Breast epithelium (tissue), 4 donors: ENCODE measurements at places on chromosomes 7 and 10. TPM values are rescaled to one million over a fixed set of nuclear protein-coding genes. Genes with fewer than 3 reads are reported as not detected.
A peak's percentile ranks its signal among the peaks of the same experiment; 100 is the strongest.

The ZNF425 gene
- 2.6 TPM for total RNA-seq

The COL13A1 gene
- 0.80 TPM for total RNA-seq

The PRPS1L1 gene
- total RNA-seq: not detected

The CCDC7 gene
- 46.7 TPM for total RNA-seq

The GRID2IP gene
- total RNA-seq: not detected

The STAG3 gene
- total RNA-seq: 0.80 TPM

The WEE2 gene
- not detected for total RNA-seq

GRCh38 chr7:106057962-106058927 is 53.9 kb downstream of the SYPL1 start:
- no peaks in the 10 kb centered on the region for H3K36me3 ChIP-seq
- peak; percentile 92 for DNase-seq
- H3K27ac ChIP-seq: peak overlapping the region; percentile 52
- peaks cover 13% of the 10 kb centered on the region for H3K4me1 ChIP-seq
- H3K4me3 ChIP-seq: no peak overlapping the region

- H3K4me3 ChIP-seq: no peak overlapping the region
- H3K27me3 ChIP-seq: no peaks in the 10 kb centered on the region
- no peaks in the 10 kb centered on the region for H3K4me1 ChIP-seq
- no peaks in the 10 kb centered on the region for H3K36me3 ChIP-seq
- no peak for DNase-seq
These were observed 51.2 kb downstream of the PRKAG2 start for GRCh38 chr7:151825721-151826120.

DNA sequence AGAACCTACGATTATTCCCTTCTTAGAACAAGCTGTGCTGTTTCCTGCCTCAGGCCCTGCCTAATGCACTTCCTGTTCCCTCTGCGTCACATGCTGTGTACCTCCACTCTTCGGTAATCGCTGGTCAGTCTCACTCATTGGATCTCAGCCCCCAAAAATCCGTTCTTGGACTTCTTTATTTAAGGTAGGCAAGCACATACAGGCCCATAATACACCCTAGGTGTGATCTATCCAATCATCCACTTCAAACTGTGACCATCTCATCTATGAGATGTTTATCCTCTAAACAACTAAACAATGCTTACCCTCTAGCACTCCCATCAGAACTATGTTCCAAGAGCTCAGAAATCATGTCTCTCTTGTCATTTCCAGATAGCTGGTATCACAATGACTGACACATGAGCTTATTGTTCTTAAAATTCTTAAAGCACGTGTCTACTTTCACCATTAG is 83.9 kb downstream of the CADPS2 start:
- H3K27me3 ChIP-seq: no peaks in the 10 kb centered on the region
- H3K4me3 ChIP-seq: no peak overlapping the region
- H3K27ac ChIP-seq: no peak overlapping the region
- no peaks in the 10 kb centered on the region for H3K36me3 ChIP-seq
- no peak for DNase-seq

DNA sequence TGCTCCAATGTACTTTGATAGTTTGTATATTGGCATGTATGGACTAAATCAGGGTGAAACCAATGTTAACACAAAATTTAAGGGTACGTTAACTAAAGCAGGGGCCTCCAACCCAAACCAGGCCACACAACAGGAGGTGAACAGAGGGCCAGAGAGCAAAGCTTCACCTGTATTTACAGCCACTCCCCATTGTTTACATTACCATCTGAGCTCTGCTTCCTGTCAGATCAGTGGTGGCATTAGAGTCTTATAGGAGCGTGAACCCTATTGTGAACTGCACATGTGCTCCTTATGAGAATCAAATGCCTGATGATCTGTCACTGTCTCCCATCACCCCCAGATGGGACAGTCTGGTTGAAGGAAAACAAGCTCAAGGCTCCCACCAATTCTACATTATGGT is 62.0 kb upstream of the SCIN start:
- DNase-seq: no peak
- H3K4me1 ChIP-seq: no peaks in the 10 kb centered on the region
- no peaks in the 10 kb centered on the region for H3K36me3 ChIP-seq
- no peak overlapping the region for H3K27ac ChIP-seq

GRCh38 chr10:119616882-119617570 is 20.3 kb upstream of the TIAL1 start:
- H3K27ac ChIP-seq: no peak overlapping the region
- H3K4me1 ChIP-seq: no peaks in the 10 kb centered on the region
- no peak overlapping the region for H3K4me3 ChIP-seq
- no peaks in the 10 kb centered on the region for H3K36me3 ChIP-seq
- H3K27me3 ChIP-seq: no peaks in the 10 kb centered on the region
- DNase-seq: no peak

- no peaks in the 10 kb centered on the region for H3K27me3 ChIP-seq
- H3K4me3 ChIP-seq: no peak overlapping the region
- H3K27ac ChIP-seq: no peak overlapping the region
- H3K36me3 ChIP-seq: no peaks in the 10 kb centered on the region
These were observed 186.8 kb downstream of the ETV1 start for GRCh38 chr7:13802651-13803050.

- no peak overlapping the region for H3K27ac ChIP-seq
- H3K4me3 ChIP-seq: no peak overlapping the region
- no peaks in the 10 kb centered on the region for H3K36me3 ChIP-seq
- H3K27me3 ChIP-seq: no peaks in the 10 kb centered on the region
- no peak for DNase-seq
- no peaks in the 10 kb centered on the region for H3K4me1 ChIP-seq
These were observed 95.6 kb downstream of the ST7 start for GRCh38 chr7:117048882-117049281.

- no peaks in the 10 kb centered on the region for H3K4me1 ChIP-seq
- no peak overlapping the region for H3K27ac ChIP-seq
- H3K36me3 ChIP-seq: no peaks in the 10 kb centered on the region
- H3K4me3 ChIP-seq: no peak overlapping the region
These were observed 631.0 kb upstream of the ANKRD30A start for GRCh38 chr10:36494371-36494770.

GRCh38 chr10:133326745-133327650 is 9.7 kb downstream of the CALY start:
- no peak overlapping the region for H3K27ac ChIP-seq
- peaks cover 6% of the 10 kb centered on the region for H3K27me3 ChIP-seq
- no peak overlapping the region for H3K4me3 ChIP-seq
- no peaks in the 10 kb centered on the region for H3K36me3 ChIP-seq
- no peak for DNase-seq
- peaks cover 5% of the 10 kb centered on the region for H3K4me1 ChIP-seq

- H3K27me3 ChIP-seq: no peaks in the 10 kb centered on the region
- H3K27ac ChIP-seq: peak overlapping the region; percentile 40
- no peak for DNase-seq
- no peaks in the 10 kb centered on the region for H3K36me3 ChIP-seq
These were observed 10.2 kb upstream of the CH25H start for GRCh38 chr10:89217057-89217990.

DNA sequence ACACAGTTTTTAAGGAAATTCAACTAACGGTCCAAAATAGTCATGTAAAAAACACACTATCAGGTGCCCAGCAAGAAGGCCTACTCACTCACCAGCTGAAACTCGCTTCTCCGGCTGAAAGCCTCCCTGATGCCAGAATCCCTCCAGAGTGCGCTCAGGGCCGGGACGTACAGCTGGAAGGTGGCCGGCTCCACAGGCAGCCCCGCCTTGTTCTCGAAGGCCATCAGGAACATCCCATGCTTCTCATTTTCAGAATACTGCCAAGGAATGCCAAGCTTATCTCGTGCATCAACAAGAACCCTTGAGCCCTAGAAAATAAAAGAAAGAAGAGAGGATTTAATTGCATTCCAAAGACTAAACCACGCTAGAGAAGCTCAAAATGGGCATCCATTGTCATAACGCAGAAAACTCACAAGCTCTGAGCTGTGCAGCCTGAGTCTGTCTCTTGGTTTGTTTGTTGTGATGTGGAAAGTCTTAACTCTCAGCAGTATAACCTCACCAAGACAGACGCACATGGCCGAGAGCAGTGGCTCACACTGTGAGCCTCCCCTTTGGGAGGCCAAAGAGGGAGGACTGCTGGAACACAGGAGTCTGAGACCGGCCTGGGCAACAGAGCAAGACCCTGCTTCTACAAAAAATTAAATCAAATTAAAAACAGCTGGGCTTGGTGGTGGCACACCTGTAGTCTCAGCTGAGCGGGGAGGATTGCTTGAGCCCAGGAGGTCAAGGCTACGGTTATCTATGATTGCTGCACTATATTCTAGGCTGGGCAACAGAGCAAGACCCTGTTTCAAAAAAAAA is 49.1 kb downstream of the GNA12 start:
- H3K36me3 ChIP-seq: no peaks in the 10 kb centered on the region
- DNase-seq: no peak
- no peaks in the 10 kb centered on the region for H3K27me3 ChIP-seq
- H3K4me1 ChIP-seq: no peaks in the 10 kb centered on the region

DNA sequence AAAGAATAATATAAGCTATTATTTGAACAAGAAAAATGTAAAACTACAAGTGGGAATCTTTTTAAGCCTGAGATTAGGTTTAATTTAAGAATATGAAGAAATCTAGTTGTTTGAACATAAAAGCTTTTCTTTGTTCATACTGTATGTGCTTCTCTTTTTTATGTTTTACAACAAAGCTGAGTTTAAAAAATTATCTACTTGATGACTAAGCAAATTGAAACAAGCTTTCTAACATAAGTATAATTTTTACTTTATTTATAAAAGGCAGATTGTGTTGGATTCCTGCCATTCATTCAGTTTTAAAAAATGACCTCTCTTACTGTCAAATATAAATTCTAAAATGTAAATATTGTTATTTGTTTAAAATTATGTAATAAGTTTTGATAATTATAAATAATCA is 958.2 kb downstream of the DNAJB9 start:
- H3K36me3 ChIP-seq: no peaks in the 10 kb centered on the region
- no peak for DNase-seq
- no peak overlapping the region for H3K27ac ChIP-seq
- H3K27me3 ChIP-seq: no peaks in the 10 kb centered on the region
